ENCODE measurements at places on chromosomes 13 and 19. TPM values are rescaled to one million over a fixed set of nuclear protein-coding genes. Genes with fewer than 3 reads are reported as not detected.

CYP2S1 gene
- 0.62 TPM for total RNA-seq

HSD17B14 gene
- total RNA-seq = 1.4 TPM

ZNF417 gene
- total RNA-seq = 15.1 TPM

TMEM255B gene
- total RNA-seq = 1.1 TPM

URAD gene
- not detected for total RNA-seq

LGALS4 gene
- total RNA-seq = not detected

FSD1 gene
- 1.7 TPM for total RNA-seq

NKPD1 gene
- 0.15 TPM for total RNA-seq

KLK14 gene
- total RNA-seq = not detected

TEKTIP1 gene
- not detected for total RNA-seq

ATP1A3 gene
- not detected for total RNA-seq

ZNF570 gene
- total RNA-seq = 7.7 TPM
